ENCODE measurements at places on chromosomes 7 and 10.

DNA sequence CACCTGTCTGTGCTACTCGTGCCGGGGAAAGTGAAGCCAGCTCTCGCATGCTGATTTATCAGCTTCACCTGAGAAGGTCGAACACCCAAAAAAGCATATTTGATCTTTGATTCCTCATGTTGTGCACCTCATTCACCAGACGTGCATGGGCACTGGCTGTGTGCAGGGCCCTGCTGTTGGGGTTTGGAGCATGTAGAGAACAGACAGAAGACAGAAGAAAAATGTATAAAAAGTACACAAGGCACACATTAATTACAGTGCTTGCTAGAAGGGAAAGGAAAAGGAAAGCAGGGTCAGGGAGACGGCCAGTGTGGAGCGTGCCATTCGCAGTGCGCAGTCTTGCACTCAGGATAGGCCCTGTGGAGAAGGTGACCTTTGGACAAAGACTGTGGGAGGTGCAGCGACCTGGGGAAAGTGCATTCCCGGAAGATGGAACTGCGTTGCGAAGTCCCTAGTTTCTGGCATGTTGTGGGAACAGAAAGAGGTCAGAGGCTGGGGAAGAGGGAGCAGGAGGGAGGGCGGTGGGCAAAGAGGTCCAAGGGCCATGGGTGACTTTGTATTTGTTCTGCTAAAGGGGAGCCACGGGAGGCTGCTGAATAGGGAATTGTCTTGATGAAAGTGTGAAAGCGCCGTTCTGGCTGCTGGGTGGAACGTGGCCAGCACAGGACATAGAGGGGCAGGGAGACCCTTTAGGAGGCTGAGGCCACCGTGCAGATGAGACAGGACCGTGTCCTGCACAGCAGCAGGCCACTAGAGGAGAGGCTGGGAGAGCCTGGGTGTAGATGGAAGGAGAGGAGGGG is 232.8 kb downstream of the GLRX3 start:
- DNase-seq = no peak

DNA sequence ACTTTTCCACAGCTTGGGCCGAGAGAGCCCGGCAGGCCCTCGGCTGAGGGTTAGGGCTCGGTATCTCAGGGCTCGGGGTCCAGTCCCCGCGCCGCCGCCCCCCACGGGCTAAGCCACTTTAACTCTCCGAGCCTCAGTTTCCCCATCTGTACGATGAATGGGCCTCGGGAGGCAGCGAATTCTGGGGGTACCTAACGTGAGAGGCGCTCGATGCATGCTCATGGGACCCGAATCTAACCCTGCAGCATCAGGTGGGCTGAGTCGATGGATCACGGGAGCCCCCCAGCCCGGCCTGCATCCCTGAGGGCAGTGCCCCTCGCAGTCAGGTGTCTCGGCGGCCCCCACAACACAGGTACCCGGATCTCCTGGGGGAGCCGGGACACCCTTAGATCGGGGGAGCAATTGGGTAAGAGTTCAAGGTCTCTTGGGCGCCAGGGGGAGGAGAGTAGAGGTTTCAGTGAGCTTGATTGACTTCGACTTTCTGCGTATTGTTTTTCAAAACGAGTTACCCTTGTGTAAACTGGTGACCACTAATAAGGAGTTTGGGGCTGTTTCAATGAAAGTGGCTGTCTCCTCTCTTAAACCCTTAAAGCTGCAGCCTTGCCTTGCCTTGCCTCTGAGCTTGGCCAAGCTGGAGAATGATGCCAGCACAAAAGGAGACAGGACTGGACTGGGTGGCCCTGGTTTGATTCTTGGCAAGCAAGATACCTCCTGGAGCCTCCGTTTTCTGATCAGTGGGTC is 631 bp downstream of the POR start:
- no peak for DNase-seq

DNA sequence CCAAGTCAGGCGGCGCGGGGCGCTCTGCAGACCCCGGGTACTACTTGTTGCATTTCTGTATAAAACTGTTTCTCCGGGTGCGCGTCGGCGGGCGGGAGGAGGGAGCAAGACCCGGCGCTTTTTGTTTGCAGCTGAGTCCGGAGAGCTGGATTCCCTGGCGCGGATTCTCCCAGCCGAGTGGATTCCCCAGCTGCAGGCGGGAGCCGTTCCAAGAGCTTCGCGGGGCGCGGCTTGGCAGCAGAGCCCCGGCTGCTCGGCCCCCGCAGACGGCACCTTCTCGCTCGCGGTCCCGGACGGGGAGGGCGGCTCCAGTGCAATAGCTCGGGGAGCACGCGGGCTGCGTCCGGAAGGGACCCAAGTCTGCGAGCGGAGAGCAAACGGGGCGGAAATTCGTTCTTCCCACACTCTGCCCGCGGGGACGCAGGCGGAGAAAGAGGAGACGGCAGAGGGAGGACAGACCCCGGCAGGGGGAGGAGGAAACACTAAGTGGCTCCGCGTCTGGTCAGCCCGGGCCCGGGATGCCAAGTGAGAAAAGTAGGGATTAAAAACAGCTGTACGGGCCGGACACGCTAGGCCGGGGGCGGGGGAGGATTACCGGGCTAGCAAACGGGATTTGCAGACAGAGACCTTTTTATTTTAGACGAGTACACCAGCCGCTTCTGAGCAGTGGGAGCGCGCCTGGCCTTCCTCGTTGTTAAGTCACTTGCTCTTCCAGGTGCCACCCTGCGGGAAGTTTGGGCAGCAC is at the start of gene TRIL:
Gene TRIL (minus strand): TSS at position 96 of the 745 bp plus-strand sequence. CDS start 284 bp downstream, outside the sequence.
- DNase-seq = no peak

GRCh38 chr10:2592360-2593160 is 474.8 kb upstream of the PFKP start:
- no peak for DNase-seq

DNA sequence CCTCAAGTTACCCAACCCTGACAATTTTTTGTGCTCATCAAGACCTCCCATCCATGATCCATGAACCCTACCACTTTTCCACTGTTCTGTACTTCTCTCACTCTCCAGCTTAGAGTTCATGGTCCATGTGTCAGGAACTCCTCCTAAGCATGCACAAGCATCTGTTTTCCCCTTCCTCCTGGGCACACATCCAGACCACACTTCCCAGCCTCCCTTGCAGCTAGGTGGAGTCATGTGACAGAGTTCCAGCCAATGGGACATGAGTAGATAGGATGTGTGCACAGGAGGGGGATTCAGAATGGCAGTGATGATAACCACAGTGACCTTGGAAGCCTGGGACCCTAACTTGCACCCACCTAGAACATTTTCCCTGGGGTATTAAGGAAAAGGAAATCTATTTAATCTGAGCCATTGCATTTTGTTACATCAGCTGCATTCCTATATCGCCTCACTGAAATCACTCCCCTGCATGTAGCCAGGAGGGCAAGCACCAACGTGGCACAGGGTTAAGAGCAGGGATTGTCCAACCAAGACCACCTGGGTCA is 9.6 kb upstream of the FRMPD2 start:
- no peak for DNase-seq

GRCh38 chr7:129468547-129468946 is 33.8 kb upstream of the SMKR1 start:
- no peak for DNase-seq

- DNase-seq = no peak
These were observed 58.0 kb downstream of the CREM start for GRCh38 chr10:35184527-35185171.
